ENCODE measurements at places on chromosomes 4 and X.

DNA sequence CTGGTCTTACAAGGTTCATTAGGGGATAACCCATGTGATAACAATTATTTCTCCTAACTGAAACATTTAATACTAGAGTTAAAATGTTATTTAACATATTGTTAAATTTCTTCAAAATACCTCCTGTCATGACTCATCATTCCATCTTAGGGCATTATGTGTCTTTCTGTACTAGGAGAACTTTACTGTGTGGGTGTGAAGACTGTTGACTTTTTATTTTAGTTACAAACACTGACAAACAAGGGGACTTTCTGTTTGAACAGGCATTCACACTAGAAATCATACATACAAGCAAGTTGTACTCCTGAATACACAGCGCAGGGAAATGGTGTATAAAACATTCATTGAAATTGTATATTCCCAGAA, 175.9 kb downstream of the FBXW7 start:
- no peak for DNase-seq

GRCh38 chr4:148302416-148302815, 139.8 kb downstream of the NR3C2 start:
- DNase-seq: no peak

GRCh38 chr4:178856139-178856800, 1414.0 kb upstream of the AGA start:
- DNase-seq: no peak

- DNase-seq: no peak
These were observed 11.7 kb upstream of the HERC5 start for GRCh38 chr4:88445252-88445651.

DNA sequence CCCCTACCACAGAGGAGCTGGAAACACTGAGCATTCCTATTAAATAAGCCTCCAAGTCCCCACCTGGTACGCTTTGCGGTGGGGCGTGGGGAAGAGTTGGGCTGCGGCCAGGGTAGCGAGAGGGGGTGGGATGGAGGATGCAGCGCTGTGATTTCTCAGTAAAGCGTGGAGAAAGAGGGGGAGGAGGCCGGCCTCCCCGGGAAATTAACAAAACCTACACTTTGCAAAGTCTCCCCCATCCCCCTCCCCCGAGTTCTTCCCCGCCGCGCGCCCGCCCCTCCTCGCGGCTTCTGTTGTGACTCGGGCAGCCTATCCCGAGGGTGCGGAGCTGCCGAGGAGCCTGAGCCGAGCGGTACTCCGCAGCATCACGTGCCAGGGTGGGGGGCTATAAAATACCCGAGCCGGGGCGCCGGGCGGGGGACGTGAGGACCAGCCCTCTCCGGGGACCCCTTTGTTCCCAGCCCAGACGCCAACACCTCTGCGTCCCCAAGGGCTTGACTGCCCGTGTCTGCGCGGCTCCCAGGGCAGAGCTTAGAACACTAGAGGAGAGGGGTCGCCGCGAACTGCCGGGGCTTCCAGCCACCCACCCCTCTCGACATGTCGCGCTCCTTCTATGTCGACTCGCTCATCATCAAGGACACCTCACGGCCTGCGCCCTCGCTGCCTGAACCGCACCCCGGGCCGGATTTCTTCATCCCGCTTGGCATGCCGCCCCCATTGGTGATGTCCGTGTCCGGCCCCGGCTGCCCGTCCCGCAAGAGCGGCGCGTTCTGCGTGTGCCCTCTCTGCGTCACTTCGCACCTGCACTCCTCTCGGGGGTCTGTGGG, at the start of gene GSX2:
Gene GSX2 (plus strand): TSS at position 416 of the 827 bp plus-strand sequence. CDS start 182 bp downstream, at position 598.
- DNase-seq: no peak

DNA sequence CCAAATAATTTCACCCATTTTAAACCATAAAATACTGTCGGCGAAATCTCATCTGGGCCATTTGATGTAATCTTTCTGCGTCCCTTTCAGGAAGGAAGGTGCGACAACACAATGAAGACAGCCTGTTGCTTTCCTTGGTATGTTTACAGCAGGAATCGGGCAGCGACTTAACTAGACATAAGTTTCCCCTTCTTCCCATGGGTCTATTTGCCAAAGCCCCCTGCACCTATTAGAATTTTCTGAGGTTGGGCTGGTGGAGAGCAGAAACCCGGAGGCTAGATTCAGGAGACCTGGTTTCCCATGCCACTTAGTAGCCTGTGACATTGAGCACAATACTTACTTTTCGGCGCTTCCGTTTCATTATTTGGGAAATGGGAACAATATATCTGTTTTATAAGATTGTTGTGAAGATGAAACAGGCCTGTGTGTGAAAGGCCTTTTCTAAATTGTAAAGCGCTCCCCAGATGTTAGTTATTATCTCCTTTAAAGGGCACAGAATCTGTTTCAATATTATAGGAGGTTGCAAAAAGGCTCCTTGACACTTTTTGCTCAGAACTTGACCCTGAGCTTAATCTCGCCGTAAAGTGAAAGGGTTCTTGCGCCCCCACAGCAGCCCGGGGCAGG, 552 bp upstream of the AFF1 start:
- DNase-seq: no peak

DNA sequence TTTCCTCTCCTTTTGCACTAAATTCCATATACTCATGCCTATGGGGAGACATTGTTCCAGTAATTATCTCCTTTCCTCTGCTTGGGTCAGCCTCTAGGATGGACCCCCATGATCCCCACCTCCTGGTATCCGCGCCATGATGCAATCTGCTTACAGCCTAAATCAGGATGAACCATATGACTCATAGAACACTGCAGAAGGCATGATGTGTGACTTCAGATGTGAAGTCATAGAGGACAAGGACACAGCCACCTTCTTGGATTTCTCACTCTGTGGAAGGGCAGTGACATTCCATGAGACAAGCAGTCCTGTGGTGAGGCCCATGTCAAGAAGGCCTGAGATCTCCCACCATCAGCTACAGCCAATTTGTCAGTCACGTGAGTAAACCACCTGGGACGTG, 9.0 kb upstream of the TMEM144 start:
- no peak for DNase-seq

DNA sequence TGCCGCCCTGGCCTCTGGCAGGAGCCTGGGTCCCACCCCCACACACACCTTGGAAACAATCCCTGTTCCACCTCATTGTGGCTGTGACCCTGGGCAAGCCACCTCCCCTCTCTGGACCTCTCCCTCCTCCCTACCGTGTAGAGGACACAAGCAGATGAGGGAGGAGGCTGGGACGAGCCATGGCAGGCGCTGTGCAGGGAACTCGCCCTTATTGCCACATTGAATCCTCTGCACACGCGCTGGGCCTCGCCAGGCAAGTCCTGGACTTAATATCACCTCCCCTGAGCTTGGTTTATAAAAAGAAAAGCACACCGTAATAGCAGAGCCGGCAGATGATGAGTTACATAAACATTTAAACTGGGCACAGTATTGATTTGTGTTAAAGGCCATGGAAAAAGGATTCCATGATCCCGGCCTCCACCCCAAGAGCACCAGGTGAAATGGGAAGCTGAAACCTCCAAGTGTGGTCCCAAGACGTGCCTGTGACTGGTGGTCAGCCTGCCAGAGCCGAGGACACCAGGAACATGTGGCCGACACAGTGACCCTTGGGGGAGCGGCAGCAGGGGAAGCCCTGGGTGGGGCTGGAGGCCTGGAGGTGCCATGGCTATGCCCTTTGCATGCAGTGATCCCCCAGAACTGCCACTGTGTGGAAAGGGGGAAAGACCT, 81.1 kb downstream of the PPP2R2C start:
- no peak for DNase-seq

DNA sequence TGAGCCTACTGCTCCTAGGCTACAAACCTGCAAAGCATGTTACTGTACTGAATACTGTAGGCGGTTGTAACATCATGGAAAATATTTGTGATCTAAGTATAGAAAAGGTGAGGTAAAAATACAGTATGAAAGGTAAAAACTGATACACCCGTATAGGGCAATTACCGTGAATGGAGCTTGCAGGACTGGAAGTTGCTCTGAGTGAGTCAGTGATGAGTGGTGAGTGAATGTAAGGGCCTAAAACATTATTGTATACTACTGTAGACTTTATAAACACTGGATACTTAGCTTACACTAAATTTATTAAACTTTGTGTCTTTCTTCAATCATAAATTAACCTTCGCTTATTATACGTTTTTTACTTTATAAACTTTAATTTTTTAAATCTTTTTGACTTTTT, 3.7 kb downstream of the KIF4A start:
- no peak for DNase-seq

- DNase-seq: no peak
These were observed 15.9 kb upstream of the NOCT start for GRCh38 chr4:138999666-139000065.

DNA sequence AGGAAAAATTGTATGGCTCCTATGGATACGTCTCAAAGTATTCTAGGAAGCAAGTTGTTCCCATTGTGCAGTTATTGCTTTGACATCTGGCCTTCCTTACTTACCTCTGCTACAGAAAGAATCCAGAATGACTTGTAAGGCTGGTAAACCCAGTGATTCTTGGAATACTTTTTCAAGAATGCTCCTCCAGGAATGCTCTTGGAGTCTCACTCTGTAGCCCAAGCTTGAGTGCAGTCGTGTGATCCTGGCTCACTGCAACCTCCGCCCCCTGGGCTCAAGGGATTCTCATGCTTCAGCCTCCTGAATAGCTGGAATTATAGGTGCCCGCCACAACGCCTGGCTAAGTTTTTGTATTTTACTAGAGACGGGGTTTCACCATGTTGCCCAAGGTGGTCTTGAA, 38.1 kb downstream of the GAB1 start:
- no peak for DNase-seq

- DNase-seq: no peak
These were observed 246.7 kb downstream of the GPAT3 start for GRCh38 chr4:83782591-83782990.

DNA sequence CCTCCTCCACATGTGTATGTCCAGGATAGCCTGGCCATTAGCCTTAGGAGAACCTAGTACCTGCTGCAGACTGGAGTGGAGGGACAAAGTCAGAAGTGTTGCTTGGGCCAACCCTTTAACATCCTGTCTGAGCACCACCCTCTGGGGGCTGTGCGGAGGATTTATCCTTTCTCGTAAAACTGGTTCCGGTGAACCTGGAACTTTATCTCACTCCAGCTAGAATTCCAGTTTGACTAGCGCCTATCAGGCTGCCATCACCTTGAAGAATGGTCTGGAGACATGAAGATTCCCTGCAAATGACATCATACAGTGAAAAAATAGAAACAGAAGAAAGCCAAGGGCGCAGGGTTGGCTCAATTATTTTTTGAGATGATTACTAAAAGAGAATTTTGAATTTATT, 4.0 kb downstream of the TCEAL8 start:
- DNase-seq: no peak

DNA sequence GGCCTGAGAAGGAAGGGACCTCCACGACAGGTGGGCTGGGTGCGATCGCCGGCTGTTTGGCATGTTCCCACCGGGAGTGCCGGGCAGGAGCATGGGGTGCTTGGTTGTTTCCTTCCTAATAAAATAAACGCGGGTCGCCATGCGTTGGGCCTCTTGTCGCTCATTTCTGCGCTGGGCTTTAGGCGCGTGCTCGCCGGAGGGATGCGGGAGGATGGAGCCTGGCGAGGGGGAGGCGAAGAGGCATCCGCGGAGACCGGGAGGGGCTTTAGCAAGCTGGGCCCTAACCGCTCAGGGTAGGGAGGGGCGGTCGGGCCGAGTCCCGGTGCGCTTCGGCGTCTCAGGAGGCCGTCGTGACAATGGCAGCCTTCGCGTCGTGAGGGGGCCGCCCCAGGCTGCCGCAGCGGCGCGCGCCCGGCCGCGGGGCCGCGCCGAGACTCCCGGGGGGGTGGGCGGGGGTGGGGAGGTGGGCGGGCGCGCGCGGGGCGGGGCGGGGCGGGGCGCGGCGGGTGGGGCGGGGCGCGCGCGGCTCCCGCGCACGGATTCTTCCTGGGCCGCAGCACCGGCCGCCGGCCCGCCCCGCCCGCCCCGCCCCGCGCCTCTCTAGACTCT, 476 bp upstream of the GDI1 start:
- DNase-seq: peak; percentile 46

- DNase-seq: no peak
These were observed 1.2 kb upstream of the MGST2 start for GRCh38 chr4:139664442-139664841.

GRCh38 chr4:76804096-76804495, 93.8 kb downstream of the SOWAHB start:
- DNase-seq: peak; percentile 28
